Stimulated activated CD8-positive, alpha-beta memory T cell treated with anti-CD3 and anti-CD28 coated beads, Interleukin-15, amount 100 ng/mL, for 4 hours (primary cell): ENCODE measurements at places on chromosomes 12 and 14.
A peak's percentile ranks its signal among the peaks of the same experiment; 100 is the strongest.

GRCh38 chr12:98618952-98619351 lies 25.5 kb downstream of the SLC25A3 start:
- no peak for DNase-seq

GRCh38 chr12:57093415-57094207 lies 4.7 kb downstream of the NAB2 start:
- peak; percentile 76 for DNase-seq

- no peak for DNase-seq
These were observed 28.3 kb downstream of the P2RX2 start for GRCh38 chr12:132646850-132647249.

DNA sequence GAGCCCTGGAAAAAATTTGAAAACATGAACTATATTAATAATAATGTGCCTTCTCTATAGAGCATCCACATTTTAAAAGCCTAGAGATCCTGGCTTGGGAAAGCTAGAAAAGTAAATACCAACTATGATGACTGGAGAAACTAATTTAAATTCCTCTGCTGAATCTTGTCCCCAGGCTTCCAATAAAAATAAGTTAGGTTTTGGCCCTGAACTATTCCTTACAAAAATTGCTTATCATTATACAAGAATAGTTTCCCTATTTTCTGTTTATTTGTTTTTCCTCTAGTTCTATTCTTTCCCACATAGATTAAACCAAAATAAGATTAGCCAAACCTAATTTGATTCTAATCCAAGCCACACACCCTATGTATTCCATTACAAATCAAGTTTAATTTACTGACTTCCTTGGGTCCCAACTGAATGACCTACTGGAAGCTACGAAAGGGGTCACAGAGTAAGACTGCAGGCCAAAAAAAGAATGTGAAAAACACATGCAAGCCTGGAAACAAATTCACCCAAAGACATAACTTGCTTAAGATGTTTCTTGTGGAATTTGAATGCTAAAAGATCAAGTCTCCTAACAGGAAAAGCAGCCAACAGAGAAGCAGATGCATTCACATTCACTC lies 133.0 kb downstream of the PAWR start:
- DNase-seq = no peak

DNA sequence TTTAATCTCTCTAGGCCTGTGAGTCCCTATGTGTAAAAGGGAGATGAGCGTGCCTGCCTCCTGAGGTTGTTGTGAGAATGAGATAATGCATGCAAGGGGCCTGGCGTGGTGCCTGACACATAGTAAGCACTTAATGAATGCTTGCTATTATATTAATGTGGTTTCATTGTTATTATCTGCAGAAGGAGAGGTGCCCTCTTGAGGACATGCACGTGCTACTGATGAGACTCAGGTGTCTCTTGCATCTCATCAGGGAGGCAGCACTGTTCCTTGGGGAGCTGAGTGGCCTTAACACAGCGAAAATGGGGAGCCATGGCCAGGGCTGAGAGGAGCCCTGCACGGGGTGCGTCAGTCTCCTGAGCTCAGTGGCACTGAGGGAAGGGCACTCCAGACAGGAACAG lies 29.9 kb upstream of the BCDIN3D start:
- no peak for DNase-seq

DNA sequence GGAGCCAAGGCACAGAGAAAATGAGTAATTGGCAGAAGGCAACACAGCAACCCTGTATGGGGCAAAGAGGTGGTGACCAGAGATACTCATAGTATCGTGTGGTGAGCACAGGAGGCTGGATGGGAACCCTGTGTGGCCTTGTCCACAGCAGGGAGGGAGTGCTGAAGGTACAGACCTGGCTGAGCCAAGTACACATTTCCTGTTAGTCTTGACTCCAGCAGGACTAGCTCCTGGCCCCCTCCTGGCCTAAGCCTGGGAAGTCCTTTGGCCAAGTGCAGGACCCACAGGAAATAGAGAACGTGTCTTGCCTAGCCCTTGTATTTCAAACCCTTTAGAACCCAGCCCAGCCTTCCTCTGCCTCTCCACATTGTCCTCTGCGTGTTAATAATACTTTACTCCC lies 289.8 kb upstream of the PWP1 start:
- no peak for DNase-seq

DNA sequence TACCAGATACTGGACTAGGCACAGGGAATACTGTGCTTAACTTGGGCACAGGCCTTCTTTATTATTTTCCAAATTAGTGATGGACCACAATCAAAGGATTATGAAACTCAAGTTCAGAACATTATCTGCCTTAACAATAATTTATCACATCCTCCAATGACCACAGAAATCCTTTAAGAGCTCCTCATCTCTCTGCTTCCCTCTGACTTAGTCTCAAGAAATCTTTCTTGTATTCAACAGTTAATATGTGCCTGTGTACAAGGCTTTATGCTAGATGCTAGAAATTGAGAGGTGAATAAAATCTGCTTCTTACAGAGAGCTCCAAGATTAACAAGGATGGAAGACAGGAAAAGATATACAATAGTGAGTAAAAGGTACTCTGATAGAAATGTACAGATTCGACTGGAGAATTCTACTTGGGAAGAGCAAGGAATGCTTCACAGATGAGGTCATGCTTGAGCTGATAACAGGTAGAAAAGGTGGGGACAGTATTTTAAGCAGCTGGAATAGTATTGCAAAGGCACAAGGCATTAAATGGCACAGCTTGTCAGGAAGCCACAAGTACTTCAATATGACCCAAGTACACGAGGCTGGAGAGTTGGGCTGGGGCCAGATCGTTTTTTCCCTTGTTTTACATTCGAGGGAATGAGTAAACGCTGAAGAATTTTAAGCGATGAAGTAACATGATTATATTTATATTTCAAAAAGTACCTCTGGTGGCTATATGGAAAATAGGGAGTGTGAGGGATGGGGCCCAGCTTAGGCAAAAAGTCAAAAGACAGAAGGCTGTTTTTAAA lies 55.1 kb upstream of the ARID2 start:
- DNase-seq = no peak

GRCh38 chr12:77841521-77841920 lies 10.8 kb downstream of the NAV3 start:
- no peak for DNase-seq

GRCh38 chr12:86247871-86248270 lies 8.3 kb downstream of the MGAT4C start:
- DNase-seq = no peak

GRCh38 chr14:86780876-86781510 lies 1212.0 kb downstream of the GALC start:
- no peak for DNase-seq

GRCh38 chr14:20247646-20248246 lies 8.7 kb downstream of the OR11H4 start:
- DNase-seq = no peak

DNA sequence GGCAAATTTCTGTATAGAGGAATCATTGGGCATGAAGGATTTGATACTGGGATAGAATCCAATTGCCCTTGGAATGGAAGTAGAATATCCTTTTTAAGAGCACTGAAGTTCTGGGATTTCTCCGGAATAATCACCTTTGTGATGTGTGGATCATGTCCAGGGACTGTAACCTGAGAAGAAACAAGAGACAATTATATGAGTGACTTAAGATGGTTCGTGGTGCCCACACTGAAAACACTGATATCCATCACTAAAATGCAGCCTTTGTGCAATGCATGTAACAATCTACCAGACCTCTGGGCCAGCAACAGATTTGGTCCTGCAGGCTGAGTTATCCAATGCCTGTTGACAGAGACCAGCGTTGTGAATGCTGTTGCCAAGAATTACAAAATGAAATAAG lies 48.5 kb downstream of the MDM2 start:
- DNase-seq = no peak

- DNase-seq = no peak
These were observed 27.1 kb upstream of the C12orf71 start for GRCh38 chr12:27109334-27110028.

DNA sequence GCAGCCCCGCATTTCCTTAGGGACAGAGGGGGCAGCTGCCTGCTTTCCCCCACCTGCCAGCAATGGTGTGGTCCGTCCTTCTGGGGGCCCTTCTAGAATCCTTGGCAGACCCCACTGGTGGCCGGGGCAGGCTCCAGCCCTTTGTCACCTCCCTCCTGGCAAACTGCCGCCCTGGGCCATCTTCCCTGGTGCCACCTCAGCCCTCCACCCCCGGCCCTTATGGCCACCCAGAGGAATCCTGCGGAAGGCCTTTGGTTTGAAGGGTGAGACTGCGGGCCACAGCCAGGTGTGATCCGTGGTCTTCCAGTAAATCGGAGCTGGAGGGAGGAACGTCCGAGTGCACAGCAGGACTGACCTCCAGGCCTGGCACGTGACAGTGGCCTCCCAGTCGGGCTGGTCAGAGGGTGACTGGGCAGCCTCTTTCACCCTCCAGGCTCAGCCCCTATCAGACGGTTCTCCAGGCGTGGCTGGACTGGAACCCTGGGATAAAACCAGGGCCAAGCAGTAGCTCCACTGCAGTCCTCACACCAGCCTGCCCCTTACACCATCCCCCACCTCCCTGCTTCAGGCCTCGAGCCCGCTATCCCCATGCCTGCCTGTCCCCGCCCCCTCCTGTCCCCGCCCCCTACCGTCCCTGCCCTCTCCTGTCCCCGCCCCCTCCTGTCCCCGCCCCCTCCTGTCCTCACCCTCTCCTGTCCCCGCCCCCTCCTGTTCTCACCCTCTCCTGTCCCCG lies 12.4 kb downstream of the FBRSL1 start:
- no peak for DNase-seq

DNA sequence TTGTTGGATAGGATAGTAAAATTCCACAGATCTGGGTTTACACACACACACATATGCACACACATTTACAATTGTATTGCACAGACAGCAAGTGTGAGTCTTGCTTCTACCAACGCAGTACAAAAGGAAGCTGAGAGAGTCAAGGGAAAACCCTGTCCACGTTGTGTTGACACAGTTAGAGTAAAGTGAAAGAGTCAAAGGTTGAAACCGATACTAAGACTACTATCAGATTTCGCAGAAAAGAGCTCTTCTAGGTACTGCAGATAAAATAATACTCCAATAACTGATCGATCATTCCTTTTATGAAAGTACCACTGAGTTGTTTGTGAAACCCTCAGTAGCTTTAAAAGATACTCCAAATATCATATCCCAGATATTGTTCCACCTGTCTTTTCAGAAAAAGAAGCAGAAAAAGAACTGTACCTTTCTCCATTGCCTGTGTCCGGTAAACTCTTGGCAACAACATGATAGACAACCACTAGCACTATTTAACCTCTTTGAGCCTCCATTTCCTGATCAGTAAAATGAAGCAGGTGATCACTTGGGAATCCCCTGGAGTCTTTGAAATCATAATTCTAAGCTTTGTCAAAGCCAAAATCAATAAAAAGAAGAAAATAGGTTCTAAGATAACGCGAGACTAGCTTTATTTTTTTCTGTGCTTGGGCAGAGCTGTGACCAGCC lies 224.6 kb upstream of the FOXN3 start:
- no peak for DNase-seq

DNA sequence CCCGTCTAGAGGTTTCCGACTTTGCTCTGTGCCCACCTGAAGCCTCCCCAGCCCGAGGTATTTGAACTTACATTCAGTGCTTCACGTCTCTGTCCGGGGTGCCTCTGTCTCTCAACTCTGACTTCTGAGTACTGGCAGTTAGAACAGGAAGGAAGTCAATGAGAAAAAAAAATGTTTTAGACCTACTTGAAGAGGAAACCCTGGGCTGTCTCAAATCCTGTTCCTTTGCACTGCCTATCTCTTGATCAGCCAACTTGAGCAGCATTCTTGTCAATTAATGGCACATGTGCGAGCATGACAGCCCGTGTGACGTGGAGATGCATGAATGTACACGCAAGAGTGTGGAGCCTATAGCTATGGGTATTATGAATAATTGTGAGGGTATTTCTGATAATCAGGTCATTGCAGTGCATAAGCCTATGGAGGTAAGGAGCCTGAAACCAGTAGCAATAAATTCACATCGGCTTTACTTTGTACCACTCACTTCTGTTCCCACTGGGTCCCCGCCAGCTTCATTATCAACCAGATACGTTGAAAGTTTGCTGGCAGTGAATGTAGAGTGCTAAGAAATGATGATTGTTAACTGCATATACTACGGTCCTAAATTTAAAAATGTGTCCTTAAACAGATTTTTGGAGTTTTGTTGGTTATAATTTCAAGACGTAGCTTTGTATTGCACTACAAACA lies at the start of gene ARHGDIB:
Gene ARHGDIB, minus strand, starts transcription at position 136 of the 687 bp plus-strand sequence. CDS start 10,889 bp downstream, outside the sequence.
- peak; percentile 62 for DNase-seq

DNA sequence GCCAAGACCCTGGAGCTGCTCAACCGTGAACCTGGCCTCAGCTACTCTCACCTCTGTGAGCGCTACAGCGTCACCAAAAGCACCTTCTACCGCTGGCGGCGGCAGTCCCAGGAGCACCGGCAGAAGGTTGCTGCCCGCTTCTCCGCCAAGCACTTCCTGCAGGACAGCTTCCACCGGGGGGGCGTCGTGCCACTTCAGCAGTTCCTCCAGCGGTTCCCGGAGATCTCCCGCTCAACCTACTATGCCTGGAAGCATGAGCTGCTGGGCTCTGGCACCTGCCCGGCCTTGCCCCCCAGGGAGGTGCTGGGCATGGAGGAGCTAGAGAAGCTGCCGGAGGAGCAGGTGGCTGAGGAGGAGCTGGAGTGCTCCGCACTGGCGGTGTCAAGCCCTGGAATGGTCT lies 9.3 kb downstream of the VRTN start:
- no peak for DNase-seq

DNA sequence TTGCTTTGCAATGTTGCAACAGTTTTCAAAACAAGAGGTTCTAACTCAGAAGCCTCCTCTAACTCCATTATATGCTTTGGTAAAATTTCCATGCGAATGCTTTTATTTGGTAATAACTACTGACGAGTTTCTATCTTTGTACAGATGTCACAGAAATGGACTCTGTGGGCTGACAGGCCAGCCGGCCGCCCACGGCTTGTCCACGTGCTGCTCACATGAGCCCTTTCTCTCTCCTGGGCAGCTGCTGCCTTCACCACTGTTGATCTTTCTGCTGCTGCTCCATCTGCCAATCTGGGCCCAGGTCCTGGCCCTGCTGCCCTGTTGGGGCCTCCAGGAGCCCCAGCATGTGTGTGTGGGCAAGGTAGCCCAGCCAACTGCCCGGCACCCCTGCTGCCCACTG lies 168.2 kb upstream of the TMEM132C start:
- DNase-seq = no peak

DNA sequence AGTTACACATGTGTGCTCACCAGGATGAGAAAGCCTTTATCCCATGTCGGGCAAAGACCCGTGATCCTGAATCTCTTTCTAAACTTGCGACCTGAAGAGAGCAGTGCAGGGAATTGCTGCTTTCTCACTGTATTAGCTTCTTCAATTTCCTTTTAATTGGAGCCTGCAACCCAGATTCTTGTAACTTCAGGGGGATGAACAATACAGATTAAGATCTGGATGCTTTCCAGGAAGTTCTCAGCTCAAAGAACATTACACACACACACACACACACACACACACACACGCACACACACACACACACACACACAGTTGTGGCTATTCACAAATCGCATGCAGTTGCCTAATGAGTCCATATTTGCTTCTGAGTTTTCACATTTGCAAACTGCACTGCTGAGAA lies 268.3 kb downstream of the NPAS3 start:
- no peak for DNase-seq
